ENCODE measurements at places on chromosomes 5 and 9. TPM values are rescaled to one million over a fixed set of nuclear protein-coding genes. Genes with fewer than 3 reads are reported as not detected.

Gene CCIN
- total RNA-seq = 3.8 TPM

Gene PDZD2
- 9.4 TPM for total RNA-seq

Gene RANBP3L
- total RNA-seq = not detected

Gene CDX1
- total RNA-seq = not detected

Data from epithelial cell of umbilical artery (primary cell).